ENCODE measurements at places on chromosomes 7 and 10.

- no peak for DNase-seq
These were observed 529 bp downstream of the ZNF853 start for GRCh38 chr7:6615723-6616555.

- DNase-seq, result no peak
These were observed 453.1 kb upstream of the MKI67 start for GRCh38 chr10:128579280-128579865.

- DNase-seq, result no peak
These were observed 24.7 kb upstream of the SEMA3A start for GRCh38 chr7:84219310-84219709.

DNA sequence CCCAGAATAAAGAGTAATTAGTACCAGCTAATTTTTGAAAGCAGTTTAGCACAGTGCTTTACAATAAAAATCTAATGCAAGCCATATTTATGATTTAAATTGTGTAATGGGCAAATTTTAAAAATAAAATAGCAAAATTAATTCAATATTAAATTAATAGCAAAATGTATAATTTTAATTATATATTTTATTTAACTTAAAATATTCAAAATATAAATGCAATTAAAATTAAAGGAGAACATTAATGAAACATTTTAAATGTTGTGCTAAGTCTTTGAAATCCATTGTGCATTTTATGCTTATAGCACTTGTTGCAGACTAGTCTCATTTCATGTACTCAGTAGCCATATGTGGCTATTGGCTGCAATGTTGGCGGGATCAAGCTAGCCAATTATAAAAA lies 367.6 kb downstream of the SUGCT start:
- no peak for DNase-seq

- no peak for DNase-seq
These were observed 68.4 kb downstream of the PPP1R3C start for GRCh38 chr10:91564508-91564907.

GRCh38 chr7:85512790-85513189 lies 325.9 kb upstream of the SEMA3D start:
- no peak for DNase-seq

- DNase-seq, result no peak
These were observed 69.8 kb upstream of the KCTD7 start for GRCh38 chr7:66558660-66559465.

DNA sequence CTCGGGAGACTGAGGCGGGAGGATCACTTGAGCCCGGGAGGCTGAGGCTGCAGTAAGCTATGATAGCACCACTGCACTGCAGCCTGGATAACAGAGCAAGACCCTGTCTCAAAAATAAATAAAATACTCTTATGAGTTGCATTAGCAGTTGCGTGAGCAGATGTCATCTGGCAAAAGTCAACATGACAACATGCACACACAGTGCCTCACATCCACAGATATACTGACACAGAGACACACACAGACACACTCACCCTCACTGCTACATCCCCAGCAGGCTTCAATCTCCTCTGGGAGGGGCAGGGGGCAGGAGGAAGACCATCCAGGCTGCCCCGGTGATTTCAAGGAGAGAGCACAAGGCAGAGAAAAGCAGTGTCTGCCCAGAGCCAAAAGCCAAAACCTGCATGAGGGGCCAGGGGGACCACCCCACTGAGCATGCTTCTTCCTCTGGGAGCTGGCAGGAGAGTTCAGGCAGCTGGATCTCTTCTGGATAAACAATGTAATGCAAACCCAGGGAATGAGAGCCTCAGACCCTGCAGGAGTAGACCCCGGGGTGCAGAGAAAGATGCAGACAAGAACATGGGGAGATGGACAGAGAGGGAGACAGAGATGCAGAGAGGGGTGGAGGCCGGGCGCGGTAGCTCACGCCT lies 9.6 kb upstream of the ELN start:
- no peak for DNase-seq

GRCh38 chr7:2863461-2864066 lies 19.5 kb upstream of the GNA12 start:
- peak; percentile 78 for DNase-seq

DNA sequence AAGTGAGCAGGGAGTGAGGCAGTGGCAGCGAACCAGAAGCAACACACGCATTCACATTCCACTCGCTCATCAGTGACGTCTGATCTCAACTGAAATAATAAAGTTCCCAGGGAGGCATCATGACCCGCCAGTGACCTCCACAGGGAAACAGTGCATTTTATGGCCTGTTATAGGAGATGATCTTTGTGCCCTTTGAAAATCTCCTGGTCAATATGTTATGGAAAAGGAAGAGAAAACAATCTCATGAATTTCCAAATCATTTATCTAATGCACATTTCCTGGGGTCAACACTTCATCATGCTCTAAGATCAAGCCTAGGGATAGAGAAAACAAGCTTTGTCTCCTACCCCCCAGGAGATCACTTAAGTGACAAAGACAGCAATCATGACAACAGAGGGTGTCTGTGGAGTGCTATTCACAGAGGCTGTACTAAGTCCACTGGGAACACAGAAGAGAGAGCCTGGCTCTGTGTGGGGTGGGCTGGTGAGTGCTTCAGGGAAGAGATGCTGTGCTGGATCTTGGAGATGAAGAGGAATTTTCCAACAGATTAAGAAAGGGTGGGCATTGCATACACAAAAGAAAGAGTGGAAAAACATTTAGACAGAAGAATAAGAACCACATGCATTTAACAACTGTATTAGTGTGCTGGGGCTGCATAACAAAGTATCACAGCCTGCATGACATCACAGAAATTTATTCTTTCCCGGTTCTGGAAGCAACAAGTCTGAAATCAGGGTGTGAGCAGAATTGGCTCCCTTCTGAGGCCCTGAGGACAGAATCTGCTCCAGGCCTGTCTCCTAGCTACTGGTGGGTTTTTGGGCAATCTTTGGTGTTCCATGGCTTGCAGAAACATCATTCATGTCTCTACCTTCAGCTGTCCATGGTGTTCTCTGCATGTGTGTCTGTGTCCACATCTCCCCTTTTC lies 613.9 kb upstream of the IGFBP3 start:
- no peak for DNase-seq

- peak; percentile 37 for DNase-seq
These were observed 76.1 kb upstream of the LYZL2 start for GRCh38 chr10:30705625-30706149.

DNA sequence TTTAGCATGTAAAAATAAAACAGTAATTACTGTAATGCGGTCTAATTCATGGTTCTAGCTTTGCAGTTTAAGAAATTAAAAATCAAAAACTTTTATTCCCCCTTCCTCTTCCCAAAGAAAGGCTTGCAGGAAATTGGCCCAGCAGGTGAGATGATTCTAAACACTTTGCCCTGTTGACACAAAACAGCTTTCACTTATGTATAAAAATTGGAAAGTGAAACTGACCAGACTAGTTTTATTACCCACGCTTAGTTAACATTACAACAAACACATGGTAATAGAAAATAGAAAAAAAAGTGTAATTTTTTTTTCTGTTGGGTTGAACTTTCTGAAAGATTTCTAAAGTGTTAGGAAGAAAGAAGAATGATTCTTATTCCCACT lies 1.2 kb upstream of the CCDC6 start:
- no peak for DNase-seq

- DNase-seq, result no peak
These were observed 29.4 kb upstream of the ABLIM1 start for GRCh38 chr10:114687459-114687858.

- DNase-seq, result no peak
These were observed 509.3 kb downstream of the SORCS1 start for GRCh38 chr10:106655165-106655564.

DNA sequence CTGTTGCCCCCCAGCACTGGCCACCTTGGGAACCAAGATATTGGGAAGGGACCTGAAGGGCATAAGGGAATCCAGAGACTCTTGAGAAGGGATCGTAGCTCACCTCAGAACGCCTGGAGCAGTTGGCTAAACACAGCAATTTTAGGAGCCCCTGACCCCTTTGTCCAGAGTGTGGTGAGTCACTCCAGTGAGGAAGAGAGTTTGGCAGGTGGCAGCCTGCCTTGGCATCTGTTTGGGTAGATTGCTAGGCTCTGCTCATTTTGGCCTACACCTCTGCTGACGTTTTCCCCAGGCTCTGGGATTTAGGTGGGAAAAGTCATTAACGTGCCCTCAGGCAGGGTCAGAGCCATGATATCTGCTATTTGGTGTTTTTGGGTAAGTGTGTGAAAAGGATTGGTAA lies 100.6 kb downstream of the GRB10 start:
- DNase-seq, result no peak

- DNase-seq, result no peak
These were observed 341.7 kb upstream of the SEMA3D start for GRCh38 chr7:85528581-85528980.

DNA sequence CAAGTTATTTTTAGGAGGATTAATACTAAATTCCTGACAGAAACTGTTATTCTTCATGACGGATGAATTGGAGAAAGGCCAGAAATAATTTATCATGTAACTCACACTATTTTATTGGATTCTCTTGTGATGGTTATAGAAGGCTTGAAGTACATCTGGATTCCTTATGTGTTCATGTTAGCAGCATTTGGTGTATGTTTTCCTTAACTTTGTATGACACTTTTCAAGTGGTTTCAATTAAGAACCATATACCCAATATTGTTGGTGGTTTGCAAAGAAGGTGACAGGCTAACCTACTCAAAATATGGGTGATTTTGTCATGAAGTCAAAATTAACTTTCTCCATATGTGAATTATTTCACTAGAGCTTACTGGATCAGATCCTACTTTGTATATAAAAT lies 532.2 kb upstream of the CNTNAP2 start:
- DNase-seq, result no peak

GRCh38 chr10:78863140-78863905 lies 205.4 kb upstream of the ZMIZ1 start:
- no peak for DNase-seq

- no peak for DNase-seq
These were observed 28.9 kb downstream of the MINDY4 start for GRCh38 chr7:30799976-30800661.

GRCh38 chr10:82092111-82092510 lies 217.1 kb downstream of the NRG3 start:
- DNase-seq, result no peak

DNA sequence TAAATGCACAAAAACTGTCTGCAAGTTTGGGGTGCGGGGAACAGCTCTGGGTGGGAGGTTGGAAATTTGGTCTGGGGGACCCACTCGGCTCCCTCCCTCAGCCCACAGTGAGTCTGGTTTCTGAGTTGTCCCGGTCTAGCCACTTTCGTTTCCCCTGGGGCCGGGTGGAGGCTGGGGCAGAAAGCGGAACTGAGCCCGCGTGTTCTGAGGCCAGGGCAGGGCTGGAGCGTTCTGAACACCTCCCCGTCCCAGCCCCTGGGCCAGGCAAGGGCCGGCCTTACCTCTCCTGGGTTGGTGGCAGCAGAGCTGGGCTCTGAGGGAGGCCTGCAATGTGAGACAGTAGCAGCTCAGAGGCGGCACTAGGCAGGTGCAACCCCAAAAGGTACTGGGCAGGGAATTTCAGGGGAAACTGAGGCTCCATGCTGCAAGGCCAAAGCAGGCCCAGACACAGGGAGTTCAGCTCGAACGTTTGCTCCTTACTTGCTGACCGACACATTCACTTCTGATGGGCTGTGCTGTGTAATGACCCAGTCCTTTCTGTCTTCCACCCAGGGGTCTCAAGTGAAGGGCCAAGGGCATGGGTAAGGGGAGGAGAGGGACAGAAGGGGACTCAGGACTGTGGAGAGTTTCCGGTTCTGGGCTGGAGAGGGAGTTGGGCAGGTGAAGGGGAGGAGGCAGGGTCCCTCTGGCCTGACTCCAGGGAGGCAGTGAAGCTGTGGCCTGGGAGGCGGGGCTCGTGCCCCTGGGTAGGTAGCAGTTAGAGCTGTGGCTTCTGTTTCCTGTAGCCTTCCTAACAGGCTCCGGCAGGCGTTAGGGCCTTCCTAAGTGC lies 3.0 kb downstream of the IRF5 start:
- DNase-seq, result peak; percentile 16

DNA sequence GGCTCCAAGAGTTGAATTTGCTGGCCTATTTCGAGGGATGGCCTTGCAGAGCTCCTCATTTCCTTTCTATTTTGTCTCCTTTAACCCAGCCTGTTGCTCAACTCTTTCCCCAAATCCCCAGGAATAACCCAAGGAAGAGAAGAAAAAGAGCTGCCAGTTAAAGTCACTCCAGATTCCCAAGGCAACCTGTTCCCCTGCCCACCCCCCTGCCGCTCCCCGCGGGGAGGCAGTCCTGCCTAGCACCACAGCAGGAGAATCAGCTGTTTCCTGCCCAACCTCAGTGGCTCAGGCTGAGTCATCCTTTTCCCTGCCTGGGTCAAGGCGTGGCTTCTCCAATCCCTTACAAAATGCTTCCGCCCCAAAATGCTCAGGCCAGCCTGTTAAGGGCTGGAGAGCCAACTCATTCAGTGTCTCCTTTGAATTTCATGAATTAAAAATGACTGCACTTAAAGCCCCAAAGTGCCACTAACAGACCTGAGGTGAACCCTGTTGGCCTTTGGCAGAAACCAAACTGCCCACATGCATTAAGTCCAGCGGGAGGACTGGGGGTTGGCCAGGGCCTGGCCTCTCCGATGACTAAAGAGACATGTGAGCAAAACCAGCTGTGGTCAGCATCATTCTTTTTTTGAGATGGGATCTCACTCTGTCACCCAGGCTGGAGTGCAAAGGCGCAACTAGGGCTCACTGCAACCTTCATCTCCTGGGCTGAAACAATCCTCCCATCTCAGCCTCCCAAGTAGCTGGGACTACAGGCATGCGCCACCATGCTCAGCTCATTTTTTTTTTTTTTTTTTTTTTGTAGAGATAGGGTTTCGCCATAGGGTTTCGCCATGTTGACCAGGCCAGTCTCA lies 83.2 kb upstream of the KIF5B start:
- peak; percentile 14 for DNase-seq

GRCh38 chr10:66835400-66835799 lies 90.4 kb upstream of the LRRTM3 start:
- DNase-seq, result no peak

DNA sequence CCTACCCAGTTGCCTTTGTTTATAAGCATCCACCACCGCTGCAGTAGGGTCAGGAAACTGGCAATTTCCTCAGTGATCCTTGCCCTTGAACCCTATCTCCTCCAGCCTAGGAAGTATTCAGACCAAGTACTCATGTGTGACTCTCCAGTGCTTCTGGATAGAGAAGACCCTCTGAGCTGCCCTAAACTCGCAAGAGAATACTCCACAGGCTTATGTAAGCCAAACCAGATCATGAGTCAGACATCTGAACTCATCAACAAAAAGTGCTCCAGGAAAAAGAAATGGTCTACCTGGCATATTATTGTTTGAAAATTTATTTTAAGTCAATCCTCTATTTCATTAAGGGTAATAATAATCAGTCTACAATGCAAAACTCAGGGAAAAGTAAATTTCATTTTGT lies 101.3 kb downstream of the KAT6B start:
- DNase-seq, result no peak

Data from CD4-positive, alpha-beta T cell treated with Interleukin-6 for 4 hours (primary cell).